ENCODE measurements at places on chromosomes 2 and 18.
A peak's percentile ranks its signal among the peaks of the same experiment; 100 is the strongest.

DNA sequence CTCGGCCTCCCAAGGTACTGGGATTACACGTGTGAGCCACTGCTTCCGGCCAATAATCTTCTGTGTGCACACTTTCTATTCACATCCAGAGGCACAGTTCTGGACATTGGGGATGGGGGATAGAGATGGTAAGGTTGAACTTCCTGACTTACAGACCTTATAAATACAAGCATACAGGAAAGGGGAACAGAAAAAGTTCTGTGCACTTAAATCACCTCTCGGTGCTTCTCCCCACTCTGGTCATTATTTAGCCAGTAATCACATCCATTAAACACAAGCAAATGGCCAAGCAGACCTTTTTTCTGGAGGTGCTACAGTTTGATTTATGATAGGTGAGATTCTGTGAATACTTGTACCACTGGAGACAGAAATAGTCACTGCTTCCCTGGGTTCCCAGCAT is 110.6 kb downstream of the CRIM1 start:
- no peak for DNase-seq

DNA sequence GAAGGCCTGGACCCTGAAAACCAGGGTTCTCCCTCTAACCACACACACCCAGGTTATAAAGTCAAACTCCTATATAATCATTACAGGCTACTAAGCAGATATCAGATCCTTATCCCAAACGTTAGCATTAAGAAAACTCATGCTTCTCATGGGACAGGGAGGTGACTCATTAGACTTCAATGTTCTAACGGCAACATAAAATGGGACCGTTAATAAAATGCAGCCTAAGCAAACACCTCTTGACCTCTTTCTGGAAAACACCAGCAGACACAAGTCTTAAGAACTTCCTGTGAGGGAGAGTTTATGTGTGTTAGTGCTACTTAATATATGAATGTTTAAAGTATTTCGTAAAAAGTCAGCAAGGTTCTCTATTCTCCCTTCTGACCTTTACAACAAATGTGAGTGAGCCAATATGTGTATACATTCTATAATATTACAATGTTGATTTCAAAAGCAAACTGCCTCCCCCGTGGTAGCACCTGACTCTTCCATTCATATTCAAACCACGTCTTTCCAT is 31.7 kb downstream of the LPIN2 start:
- DNase-seq = peak; percentile 86

DNA sequence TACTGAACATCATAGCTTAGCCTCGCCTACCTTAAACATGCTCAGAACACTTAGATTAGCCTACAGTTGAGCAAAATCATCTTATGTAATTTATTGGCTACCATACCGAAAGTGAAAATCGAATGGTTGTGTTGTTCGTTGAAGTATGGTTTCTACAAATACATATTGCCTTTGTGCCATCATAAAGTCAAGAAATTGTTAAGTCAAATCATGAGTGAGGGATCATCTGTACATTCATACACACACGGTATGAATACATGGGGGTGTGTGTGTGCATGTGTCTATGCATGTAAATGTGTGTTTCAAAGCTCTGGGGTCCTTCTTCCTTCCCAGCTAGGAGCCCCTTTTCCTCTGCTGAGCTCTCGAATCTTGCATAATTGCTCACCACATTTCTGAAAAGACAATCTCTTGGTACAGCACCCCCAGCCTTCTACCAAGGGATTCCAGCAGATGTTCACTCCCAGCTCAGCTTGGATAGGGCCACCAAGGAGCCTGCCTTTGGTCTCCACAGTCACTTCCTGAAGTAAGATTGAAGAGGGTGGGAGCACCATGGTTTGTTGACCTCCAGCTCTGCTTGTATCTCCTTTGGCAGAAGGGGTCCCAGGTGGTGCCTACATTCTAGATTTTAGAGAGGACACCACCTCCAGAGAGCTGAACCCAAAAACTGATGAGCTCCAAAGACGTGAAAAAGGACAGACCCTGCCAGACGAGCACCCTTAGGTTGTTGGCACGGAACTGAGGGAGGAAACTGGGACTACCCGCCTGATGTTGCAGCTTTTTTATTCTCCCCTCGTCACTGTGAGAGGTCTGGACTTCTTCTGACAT is 33.2 kb upstream of the CYP1B1 start:
- DNase-seq = no peak

GRCh38 chr2:237638176-237638575 is 10.8 kb downstream of the LRRFIP1 start:
- DNase-seq = no peak

GRCh38 chr2:144374163-144374661 is 145.7 kb downstream of the ZEB2 start:
- peak; percentile 58 for DNase-seq

DNA sequence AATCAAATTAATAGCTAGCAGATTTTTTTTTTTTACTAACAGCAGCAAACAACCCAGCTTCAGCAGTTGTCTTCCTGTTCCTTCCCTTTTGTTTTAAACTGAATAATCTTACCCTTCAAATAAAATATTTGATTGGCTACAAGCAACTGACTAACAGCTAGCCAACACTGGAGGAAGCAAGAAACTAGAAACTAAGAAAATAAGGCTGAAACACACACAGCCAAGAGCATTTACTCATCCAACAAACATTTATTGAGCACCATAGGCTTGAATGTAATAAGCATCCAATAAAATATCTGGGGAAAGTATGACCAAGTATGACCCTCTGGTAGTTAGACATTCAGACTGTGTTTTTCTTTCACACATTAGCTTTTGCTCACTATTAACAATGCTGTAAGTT is 189.2 kb downstream of the CD226 start:
- peak; percentile 5 for DNase-seq

- no peak for DNase-seq
Measured at GRCh38 chr2:217165547-217165946, 305.7 kb upstream of the TNP1 start.

DNA sequence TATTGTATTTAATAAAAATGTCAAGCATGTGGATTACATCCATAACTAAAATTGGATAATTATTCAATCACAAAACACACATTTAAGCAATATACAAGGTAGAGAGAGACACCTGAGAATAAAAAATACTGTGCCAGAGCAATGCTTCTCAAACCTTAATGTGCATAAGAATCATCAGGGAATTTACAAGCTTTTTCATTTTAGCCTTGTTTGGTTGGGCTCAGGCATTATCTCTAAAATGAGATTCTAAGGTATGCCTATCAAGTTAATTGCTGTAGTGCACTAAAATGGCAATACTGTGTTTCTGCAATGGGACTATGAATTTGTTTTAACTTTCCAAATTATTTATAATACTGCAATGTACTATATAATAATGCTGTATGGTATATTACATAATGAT is 983 bp downstream of the MOB1A start:
- DNase-seq = no peak

GRCh38 chr18:8277270-8277669 is 332.0 kb upstream of the RAB12 start:
- DNase-seq = no peak

- DNase-seq = no peak
Measured at GRCh38 chr18:50769463-50769862, 50.4 kb downstream of the MRO start.

- DNase-seq = no peak
Measured at GRCh38 chr2:38743672-38744398, 7.3 kb downstream of the SRSF7 start.

DNA sequence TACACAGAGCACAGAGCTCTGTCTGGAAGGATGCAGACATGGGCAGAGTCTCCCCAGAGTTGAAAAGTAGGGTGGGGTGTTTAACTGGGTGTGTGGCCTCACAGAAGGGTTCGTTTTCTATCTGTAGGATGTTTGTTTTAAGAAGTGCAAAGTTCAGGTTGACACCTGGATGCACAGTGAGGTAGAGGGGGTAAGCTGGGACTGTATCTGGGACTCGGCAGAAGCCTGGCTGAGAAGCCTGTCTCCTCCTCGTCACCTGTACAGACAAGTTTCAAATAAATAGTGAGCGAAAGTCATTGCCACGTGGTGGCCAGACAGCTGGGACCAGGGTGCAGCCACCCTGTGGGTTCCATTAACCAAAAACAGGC is 145.9 kb downstream of the KLHL29 start:
- DNase-seq = no peak

- no peak for DNase-seq
Measured at GRCh38 chr2:71336802-71337201, 5.2 kb downstream of the ZNF638 start.

GRCh38 chr2:119049968-119050704 is 108.1 kb downstream of the MARCO start:
- peak; percentile 24 for DNase-seq

GRCh38 chr2:238296638-238297457 is 8.4 kb upstream of the PER2 start:
- DNase-seq = no peak

- no peak for DNase-seq
Measured at GRCh38 chr2:174692256-174692919, 71.9 kb downstream of the CHRNA1 start.
